Kidney (tissue), 22 donors: ENCODE measurements at places on chromosomes 16 and 17.

DNA sequence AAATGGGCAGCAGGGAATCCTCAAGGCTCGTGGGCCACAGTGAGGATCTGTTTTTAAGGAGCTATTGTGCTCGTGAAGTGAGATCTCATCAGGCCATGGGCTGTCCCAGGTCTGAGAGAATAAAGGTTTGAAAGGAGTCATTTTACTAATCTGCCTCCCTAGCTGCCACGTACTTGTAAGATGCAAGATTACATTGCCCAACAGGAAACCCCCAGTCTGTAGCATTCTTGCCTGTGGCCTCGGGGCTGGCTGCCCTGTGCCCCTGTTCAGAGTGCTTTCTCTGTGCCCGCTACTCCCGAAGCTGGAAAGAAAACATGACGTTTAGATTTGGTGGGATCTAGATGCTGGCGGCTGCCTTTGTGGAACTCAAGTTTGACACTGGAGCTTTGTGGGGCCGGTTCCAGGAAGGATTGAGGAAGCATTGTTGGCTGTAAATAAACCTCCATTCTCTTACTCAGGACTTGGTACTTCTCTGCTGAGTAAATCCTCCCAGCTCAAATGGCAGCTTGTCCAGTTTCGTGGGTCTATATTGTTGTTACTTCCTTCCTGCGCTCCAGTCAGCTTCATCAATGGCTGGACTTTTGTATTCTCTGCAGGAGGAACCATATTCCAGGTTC is 21.2 kb downstream of the SAP30BP start:
- H3K4me1 ChIP-seq = peaks cover 3% of the 10 kb centered on the region
- no peak for DNase-seq
- H3K36me3 ChIP-seq = peaks cover 8% of the 10 kb centered on the region
- no peak overlapping the region for H3K4me3 ChIP-seq
- H3K27me3 ChIP-seq = no peaks in the 10 kb centered on the region

- no peak overlapping the region for H3K27ac ChIP-seq
- H3K36me3 ChIP-seq = peaks cover under 1% of the 10 kb centered on the region
- DNase-seq = peak; percentile 57
Measured at GRCh38 chr17:4900231-4901107, 1.1 kb downstream of the C17orf107 start.

DNA sequence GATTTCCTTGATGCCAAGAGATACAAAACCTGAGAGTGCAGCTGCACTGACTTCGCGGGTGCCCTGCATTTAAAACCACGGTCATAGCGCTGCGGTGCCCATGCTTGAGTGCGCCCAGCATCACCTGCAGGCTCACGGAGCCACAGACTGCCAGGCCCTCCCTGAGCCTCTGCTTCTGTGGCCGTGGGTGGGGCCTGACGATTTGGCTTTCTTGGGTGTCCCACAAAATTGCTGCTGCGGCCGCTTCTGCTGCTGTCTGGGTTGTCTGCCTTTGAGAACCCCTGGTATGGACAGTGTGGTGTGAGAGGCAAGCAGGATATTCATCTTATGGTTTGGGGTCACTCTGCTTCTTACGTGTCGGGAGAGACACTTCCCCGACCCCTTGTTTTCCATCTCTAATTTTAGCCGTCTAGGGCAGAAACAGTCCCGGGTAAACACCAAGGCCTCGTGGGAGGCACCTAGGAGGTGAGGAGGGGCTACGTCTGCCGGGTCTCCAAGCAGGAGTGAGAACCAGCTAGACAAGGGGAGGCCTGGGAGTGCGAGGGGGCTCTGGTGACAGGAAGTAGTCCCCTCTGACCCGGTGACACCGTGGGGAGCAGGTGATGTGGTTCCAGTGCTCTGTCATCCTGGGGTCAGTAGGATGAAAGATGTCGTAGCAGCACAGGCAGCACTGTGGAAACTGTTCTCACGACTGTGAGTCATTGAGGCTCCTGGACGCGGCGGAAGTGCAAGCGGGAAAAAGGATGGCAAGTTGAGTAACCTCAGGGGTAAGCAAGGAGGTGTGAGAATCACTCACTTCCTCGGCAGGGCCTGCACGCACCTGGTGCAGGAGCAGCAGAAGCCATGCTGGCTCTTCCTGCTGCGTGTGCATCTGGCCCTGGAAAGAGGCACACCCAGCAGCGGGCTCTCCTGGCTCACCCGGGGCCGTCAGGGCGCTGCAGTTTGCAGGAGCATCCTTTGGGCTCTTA is 176.3 kb downstream of the RPTOR start:
- H3K36me3 ChIP-seq = no peaks in the 10 kb centered on the region
- H3K4me1 ChIP-seq = peaks cover 17% of the 10 kb centered on the region
- no peaks in the 10 kb centered on the region for H3K27me3 ChIP-seq
- no peak for DNase-seq
- H3K4me3 ChIP-seq = no peak overlapping the region
- H3K27ac ChIP-seq = no peak overlapping the region

GRCh38 chr17:21573961-21574610 is 118.2 kb upstream of the KCNJ18 start:
- no peaks in the 10 kb centered on the region for H3K27me3 ChIP-seq
- H3K36me3 ChIP-seq = no peaks in the 10 kb centered on the region
- peak; percentile 88 for DNase-seq
- no peak overlapping the region for H3K27ac ChIP-seq
